ENCODE measurements at places on chromosomes 5 and 9.

- DNase-seq = no peak
Measured at GRCh38 chr9:82308836-82309235, 320.3 kb downstream of the SPATA31D1 start.

DNA sequence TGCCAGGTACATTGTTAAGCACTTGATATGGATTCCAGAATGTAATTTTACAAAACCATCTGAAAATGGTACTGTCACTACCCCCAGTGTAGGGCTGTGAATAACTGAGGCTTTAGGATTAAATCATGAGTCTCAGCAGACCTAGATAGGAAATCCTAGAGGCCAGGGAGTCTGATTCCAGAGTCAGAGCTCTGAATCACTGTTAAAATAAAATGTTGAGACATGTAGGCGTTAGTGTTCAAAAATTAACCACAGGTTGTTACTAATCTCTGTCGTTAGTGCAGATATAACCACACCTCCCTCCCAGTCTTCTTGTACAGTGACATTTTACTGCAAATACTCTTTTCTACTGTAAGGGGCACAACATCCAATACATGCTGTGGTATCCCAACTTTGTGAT, 1828.8 kb downstream of the MAT2B start:
- DNase-seq = no peak

- DNase-seq = no peak
Measured at GRCh38 chr9:108105885-108106284, 616.3 kb upstream of the KLF4 start.

DNA sequence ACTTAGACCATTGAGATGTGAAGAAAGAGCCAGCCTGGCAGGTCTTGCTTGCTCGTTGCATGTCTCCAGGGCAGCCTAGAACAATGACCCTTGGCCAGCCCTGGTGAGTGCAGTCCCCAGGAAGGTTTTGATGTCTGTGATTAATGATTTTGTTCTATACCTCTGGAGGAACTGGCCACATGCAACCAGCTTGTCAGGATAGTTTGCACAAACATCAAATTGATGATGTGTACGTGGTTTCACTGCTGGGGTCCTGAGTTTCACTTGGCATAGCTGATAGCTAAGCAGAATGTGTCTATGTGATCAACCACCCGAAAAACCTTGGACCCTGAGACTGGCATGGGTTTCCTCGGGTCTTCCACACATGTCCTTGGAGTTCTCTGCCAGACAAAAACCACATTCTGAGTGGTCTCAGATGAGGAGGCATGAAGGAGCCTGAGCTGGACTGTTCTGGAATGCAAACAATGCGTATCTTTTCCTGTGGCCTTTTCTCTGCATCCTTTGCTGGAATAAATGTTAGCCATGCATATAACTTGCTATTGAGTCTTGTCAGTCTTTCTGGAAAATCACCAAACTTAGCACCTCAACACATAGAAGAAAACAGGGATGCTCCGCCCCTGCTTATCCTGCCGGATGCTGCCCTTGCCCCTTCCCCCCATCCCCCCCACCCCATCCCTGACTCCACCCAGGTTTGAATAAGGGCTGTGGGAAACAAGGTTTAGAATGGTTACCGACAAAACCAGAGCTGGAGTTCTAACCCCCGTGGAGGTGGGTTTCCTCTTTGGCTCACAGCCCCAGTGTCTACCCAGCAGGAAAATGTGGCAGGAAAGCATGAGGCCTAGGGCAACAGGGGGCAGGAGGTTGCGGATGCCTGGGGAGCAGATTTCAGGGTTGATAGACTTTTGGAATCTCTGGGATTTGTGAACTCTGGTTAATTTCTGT, 50.1 kb upstream of the ANKRD33B start:
- DNase-seq = no peak

- no peak for DNase-seq
Measured at GRCh38 chr9:78563269-78563668, 266.3 kb downstream of the PSAT1 start.

DNA sequence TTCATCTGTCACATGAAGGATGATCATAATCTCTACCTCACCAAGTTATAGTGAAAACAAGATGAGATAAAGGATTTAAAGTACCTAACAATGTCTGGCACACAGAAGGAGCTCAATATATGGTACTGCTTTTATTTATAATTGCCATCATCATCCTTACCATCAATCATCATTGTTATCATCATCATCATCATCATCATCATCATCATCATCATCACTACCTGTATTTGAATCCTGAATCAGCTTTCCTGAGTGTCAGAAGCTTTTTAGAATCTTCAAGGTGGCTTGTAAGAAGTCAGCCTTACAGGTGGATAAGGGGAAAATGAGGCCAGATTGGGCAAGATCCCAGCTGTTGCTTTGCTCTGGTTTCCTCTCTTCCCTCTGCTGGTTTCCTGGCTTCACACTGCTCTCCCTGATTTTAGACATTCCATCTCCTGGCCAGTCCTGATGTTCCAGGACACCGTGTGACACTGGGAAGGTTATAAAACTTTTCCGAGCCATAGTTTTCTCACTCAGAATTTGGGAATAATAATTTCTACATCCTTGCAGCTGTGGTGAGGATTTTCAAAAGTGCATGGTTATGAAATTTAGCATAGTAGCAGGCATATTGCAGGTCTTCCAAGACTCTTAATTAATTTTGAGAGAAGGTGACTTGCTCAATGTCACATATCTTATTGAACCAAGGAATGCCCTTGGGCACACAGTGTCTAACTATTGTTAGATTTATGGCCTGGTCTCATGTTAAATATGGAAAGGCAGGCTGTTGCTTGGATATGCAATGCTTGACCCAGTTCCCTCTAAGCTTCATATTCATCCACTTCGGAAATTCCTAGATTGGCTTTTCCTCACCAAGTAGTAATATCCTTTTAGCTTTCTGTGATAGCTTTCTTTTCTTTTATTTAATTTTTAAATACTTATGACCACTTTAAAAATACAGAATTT, 160.7 kb downstream of the TMEM38B start:
- DNase-seq = no peak

DNA sequence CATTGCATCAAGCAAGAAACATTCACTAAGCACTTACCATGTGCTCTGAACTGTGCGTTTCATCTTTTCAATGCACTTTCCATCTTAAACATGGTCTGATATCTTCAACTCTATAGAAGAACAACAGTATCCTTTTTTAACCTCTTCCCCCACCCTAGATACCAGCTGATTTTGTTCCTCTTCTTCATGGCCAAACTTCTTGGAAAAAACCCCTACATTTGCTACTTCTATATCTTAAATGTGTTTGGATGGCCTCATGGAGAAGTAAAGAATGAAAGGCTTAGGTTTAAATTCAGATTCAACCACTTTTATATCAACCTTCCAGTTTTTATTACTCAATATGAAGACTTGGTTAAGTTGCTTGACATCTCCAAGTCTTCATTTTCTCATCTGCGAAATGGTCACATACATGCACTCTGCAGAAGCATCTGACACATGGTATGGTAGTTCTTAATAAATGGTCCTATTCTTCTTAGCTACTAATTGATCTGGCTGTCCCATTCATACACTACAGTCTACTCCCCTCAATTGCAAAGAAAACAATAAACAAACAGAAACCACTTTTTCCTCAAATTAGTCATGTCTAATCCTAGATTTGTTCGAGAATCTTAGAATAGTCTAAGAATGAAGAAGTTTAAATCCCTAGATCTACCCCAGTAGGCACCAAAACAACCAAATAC, 59.4 kb downstream of the FYB1 start:
- no peak for DNase-seq

- no peak for DNase-seq
Measured at GRCh38 chr5:96664669-96665068, 2.5 kb downstream of the CAST start.

GRCh38 chr5:134088994-134089560, 25.4 kb upstream of the TCF7 start:
- no peak for DNase-seq

DNA sequence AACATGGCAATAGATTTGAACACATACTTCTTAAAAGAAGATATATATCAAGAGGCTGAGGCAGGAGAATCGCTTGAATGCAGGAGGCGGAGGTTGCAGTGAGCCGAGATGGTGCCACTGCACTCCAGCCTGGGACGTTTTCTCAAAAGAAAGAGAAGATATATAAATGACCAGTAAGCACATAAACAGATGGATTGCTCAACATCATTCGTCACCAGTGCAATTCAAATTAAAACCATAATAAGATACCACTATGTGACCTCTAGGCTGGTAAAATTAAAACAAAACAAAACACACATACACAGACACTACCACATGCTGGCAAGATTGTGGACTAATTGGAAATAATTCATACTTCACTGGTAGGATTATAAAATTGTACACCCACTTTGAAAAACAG, 5.3 kb upstream of the TXN start:
- DNase-seq = no peak

DNA sequence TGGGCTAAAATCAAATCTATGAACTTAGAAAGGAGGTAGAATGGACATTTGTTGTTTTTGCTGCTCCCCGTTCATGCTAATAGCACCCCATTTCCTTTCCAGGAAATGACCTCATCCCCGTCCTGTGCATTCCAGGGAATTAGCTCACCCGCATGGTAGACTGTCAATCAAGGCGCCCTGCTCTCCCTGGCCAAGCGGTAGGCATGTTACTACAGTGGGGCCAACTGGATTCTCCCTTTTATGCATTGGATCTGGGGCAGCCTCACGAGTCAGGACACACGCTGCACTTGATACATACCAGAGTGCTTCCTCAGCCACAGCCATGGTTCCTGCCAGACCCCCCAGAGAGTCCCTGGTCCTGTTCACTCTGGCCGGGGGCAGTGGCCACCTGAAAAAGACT, 111.0 kb upstream of the PTCH1 start:
- DNase-seq = no peak

GRCh38 chr5:6717247-6717646, 4.0 kb downstream of the TENT4A start:
- no peak for DNase-seq

DNA sequence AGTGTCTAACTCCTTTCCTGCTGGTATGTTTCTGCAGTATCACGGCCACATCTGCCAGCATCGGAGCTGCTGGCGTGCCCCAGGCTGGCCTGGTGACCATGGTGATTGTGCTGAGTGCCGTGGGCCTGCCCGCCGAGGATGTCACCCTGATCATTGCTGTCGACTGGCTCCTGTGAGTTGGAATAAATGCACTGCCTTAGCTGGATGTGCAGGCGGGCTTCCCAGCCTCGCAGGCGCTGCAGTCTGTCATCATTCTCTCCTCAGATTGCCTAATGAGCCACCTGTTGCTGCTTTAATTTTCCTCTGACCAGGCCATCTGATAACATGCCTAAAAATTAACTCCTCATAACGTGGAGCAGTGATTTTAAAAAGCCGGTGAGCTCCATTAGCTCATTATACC, 79.1 kb upstream of the PLPP6 start:
- DNase-seq = no peak

DNA sequence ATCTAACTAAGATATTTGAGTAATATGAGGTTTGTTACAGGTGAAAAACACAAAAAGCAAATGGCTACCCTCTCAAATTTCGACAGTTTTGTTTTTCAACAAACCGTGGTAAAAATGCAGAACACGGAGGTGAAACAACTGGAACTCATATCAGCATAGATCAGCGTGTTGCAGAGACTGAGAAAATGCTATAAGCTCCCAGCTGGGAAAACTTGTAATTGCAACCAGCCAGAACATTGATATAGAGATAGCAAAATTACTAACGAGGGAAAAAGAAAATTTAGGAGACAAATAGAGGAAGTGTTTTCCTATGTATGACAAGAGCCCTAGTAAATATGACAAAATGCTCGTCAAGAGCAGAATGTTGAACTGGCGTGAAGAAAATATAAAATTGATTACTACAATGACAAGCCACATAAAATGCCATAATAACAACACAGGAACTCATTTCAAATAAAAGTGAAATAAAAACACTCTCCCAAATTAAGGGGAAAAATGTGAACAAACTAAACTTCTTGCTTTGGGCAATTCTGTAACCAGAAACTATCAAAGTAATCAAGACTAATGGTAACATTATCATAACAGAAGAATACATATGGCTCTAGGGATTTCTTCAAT, 1989.8 kb downstream of the EFNA5 start:
- DNase-seq = no peak

GRCh38 chr9:33350310-33350709, 52.1 kb downstream of the AQP7 start:
- no peak for DNase-seq

GRCh38 chr5:65620021-65620420, 4.1 kb downstream of the TRIM23 start:
- no peak for DNase-seq

DNA sequence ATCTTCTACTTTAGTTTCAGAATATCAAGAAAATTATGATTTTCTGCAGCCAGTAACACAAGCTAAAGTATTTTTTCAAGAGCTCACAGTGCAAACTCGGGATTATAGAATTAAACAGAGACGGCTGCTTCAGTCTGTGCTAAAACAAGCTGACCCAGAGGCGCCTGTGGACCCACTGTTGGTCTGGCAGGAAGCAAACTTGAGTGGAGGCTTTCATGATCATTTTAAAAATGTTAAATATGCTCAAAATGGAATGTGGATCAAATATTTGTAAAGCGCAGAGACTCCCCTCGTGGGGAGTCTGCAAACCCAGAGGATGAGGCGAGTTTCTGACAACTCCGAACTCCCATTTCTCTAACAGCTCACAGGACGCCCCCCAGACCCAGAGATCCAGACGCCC, 13.0 kb downstream of the ROR2 start:
- DNase-seq = no peak

- DNase-seq = no peak
Measured at GRCh38 chr5:30401479-30402058, 791.9 kb upstream of the CDH6 start.

DNA sequence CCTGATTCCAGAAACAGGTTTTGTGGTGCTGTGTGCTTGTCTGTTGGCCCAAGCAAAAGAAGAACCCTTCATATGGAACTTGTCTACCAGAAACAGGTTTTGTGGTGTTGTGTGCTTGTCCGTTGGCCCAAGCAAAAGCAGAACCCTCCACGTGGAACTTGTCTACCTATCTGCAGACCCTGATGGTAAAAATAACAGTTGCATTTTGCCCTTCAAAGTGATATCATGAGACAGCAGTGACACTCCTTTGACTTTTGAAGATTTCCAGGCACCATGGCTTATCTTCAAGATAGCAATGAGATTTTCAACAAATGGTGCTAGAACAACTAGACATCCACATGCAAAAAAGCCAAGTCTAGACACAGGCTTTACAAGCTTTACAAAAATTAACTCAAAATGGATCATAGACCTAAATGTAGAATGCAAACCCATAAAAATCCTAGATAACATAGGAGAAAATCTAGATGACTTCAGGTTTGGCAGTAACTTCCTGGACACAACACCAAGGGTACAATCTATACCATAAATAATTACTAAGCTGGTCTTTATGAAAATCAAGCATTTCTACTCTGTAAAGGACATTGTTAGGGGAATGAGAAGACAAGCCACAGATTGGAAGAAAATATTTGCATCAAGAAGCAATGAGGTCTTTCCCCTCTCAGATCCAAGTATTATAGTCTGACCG, 16.8 kb downstream of the MACROH2A1 start:
- DNase-seq = no peak

- DNase-seq = no peak
Measured at GRCh38 chr9:115416299-115416698, 298.3 kb upstream of the TNC start.

GRCh38 chr9:131436376-131436775, 42.5 kb downstream of the PRRC2B start:
- DNase-seq = no peak
